ENCODE measurements at places on chromosomes 3 and 15. TPM values are rescaled to one million over a fixed set of nuclear protein-coding genes. Genes with fewer than 3 reads are reported as not detected.

Gene TM2D3
- total RNA-seq = 57.9 TPM

DNA sequence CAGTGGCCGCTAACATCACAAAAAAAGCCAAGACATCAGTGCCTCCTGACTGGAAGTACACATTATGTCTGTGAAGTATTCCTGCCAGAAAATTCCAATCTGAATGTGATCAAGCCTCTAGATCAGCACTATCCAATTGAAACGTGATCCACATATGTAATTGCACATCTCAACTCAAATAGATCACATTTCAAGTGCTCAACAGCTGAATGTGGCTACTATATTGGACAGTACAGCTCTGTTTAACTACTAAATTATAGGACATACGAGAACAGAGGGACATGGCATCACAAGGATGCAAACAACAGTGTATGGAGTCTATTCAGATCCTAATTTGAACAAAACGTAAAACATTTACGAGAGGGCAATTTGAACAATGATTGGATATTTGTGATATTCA lies 542 bp upstream of the UBAP1L start:
- no peaks in the 10 kb centered on the region for H3K27me3 ChIP-seq
- H3K4me1 ChIP-seq = no peaks in the 10 kb centered on the region
- H3K4me3 ChIP-seq = no peak overlapping the region
- H3K36me3 ChIP-seq = no peaks in the 10 kb centered on the region

Gene OR5K2
- not detected for total RNA-seq

DNA sequence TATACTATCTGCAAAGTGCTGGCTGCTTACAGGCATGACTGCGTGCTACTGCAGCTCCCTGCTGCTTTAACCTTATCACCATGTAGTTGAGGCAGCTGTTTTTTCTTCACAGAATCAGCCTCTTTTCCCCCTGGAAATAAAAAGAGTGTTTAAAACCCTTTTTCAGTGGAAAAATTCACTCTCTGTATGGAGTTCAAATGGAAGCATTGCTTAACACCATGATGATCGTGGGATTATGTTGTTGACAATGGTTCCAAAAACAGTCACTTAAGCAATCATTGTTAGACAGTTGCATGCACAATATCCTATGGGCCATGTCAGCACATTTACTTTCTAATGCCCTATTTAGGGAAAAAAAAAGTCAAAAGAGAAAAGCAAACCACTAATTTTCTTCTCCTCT lies 536.4 kb downstream of the UNC13C start:
- no peak overlapping the region for H3K4me3 ChIP-seq
- no peak for DNase-seq
- H3K27me3 ChIP-seq = no peaks in the 10 kb centered on the region
- no peak overlapping the region for H3K27ac ChIP-seq
- peaks cover 18% of the 10 kb centered on the region for H3K4me1 ChIP-seq

Gene SST
- total RNA-seq = 39.2 TPM

GRCh38 chr3:69784954-69785514 lies 45.8 kb downstream of the MITF start:
- no peak overlapping the region for H3K27ac ChIP-seq
- no peaks in the 10 kb centered on the region for H3K27me3 ChIP-seq
- DNase-seq = peak; percentile 90
- H3K36me3 ChIP-seq = no peaks in the 10 kb centered on the region
- H3K4me3 ChIP-seq = no peak overlapping the region

DNA sequence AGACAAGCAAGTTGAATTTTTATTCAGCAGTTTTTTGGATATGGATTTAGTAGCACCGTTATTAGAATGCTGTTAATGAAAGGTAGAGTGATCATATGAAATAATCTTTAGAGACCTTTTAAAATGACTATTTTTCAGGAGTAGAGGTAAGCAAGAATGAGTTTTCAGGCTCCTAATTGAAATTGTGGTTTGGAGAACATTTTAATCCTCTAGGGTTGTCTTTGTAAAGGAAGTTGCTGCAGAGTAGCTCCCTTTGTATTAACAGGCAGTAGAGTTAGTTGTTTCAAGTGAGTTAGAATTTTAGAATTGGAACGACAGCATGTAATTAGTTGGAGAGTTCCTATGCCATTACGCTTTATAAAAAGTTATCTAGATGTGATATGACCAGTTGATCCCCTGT lies 27.2 kb upstream of the EDEM1 start:
- DNase-seq = no peak
- no peaks in the 10 kb centered on the region for H3K36me3 ChIP-seq
- no peak overlapping the region for H3K27ac ChIP-seq
- no peak overlapping the region for H3K4me3 ChIP-seq
- no peaks in the 10 kb centered on the region for H3K27me3 ChIP-seq
- H3K4me1 ChIP-seq = peaks cover 22% of the 10 kb centered on the region

GRCh38 chr15:25969886-25970285 lies 106.8 kb upstream of the ATP10A start:
- H3K36me3 ChIP-seq = no peaks in the 10 kb centered on the region
- H3K4me1 ChIP-seq = no peaks in the 10 kb centered on the region
- DNase-seq = no peak
- no peak overlapping the region for H3K27ac ChIP-seq
- H3K27me3 ChIP-seq = no peaks in the 10 kb centered on the region
- no peak overlapping the region for H3K4me3 ChIP-seq

Gene ITIH1
- 1.3 TPM for total RNA-seq

- no peak for DNase-seq
- no peak overlapping the region for H3K27ac ChIP-seq
- H3K4me3 ChIP-seq = no peak overlapping the region
- H3K4me1 ChIP-seq = no peaks in the 10 kb centered on the region
- H3K36me3 ChIP-seq = no peaks in the 10 kb centered on the region
Measured at GRCh38 chr3:39318301-39318700, 11.2 kb upstream of the CCR8 start.

GRCh38 chr3:133246119-133246518 lies 153.7 kb upstream of the BFSP2 start:
- H3K4me1 ChIP-seq = no peaks in the 10 kb centered on the region
- H3K4me3 ChIP-seq = no peak overlapping the region
- H3K36me3 ChIP-seq = no peaks in the 10 kb centered on the region

Gene MUC20
- total RNA-seq = 8.9 TPM

Gene IL5RA
- not detected for total RNA-seq

Gene RFX7
- 21.7 TPM for total RNA-seq

Gene KBTBD13
- not detected for total RNA-seq

DNA sequence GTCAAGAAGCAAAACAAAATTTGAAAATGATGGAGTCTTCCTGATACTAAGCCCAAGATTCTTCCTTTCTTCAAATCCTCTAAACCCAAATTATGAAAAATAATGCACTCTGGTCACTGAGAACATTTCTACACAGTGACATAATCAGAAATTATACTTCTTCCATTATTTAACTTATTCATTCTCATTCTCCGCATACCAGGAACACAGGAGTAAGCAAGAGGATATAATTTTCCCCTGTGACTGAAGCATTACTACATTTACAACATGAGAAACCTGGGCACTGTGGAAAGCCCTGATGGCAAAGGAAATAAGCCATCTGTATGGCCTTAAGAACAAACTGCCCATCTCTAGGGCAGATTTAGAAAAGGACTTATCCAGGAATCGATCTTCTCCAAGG lies 47.0 kb downstream of the EXD1 start:
- no peaks in the 10 kb centered on the region for H3K36me3 ChIP-seq
- no peak overlapping the region for H3K4me3 ChIP-seq
- H3K27ac ChIP-seq = no peak overlapping the region

Gene LEO1
- total RNA-seq = 15.2 TPM

Gene IMPG2
- 1.3 TPM for total RNA-seq

GRCh38 chr15:67884514-67885174 lies 44.8 kb upstream of the RNU6-1 start:
- H3K27me3 ChIP-seq = no peaks in the 10 kb centered on the region
- H3K4me1 ChIP-seq = peaks cover 20% of the 10 kb centered on the region
- peak; percentile 87 for DNase-seq
- H3K27ac ChIP-seq = peak overlapping the region; percentile 82
- no peaks in the 10 kb centered on the region for H3K36me3 ChIP-seq
- peak overlapping the region; percentile 6 for H3K4me3 ChIP-seq

GRCh38 chr3:42800251-42800650 lies 4.0 kb downstream of the HIGD1A start:
- H3K4me3 ChIP-seq = no peak overlapping the region
- no peaks in the 10 kb centered on the region for H3K27me3 ChIP-seq
- no peaks in the 10 kb centered on the region for H3K36me3 ChIP-seq
- no peak for DNase-seq
- peaks cover 43% of the 10 kb centered on the region for H3K4me1 ChIP-seq

DNA sequence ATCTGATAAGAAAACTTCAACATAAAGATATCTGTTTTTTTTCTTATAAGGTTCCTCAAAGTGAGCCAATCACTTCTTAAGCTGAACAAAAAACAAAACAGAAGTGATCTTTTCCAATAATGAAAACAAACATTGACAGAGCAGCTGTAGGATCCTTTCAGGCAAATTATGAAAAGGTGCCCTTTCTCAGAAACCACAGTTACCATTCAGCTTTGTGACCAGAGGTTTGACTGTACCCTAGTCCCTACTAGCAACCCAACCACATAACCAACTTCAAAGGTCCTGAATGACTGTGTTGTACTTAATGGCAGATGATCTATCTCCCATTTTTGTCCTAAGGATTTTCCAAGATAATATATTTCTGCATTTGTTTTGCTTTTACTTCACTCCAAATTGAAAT lies 39.4 kb upstream of the CCR2 start:
- H3K4me1 ChIP-seq = no peaks in the 10 kb centered on the region
- no peaks in the 10 kb centered on the region for H3K27me3 ChIP-seq
- no peak for DNase-seq

Gene EIF4A2
- total RNA-seq = 774 TPM

GRCh38 chr3:147699175-147699838 lies 290.1 kb downstream of the ZIC1 start:
- no peak for DNase-seq
- H3K4me3 ChIP-seq = no peak overlapping the region
- peaks cover 5% of the 10 kb centered on the region for H3K4me1 ChIP-seq
- no peaks in the 10 kb centered on the region for H3K27me3 ChIP-seq
- no peak overlapping the region for H3K27ac ChIP-seq
- no peaks in the 10 kb centered on the region for H3K36me3 ChIP-seq

DNA sequence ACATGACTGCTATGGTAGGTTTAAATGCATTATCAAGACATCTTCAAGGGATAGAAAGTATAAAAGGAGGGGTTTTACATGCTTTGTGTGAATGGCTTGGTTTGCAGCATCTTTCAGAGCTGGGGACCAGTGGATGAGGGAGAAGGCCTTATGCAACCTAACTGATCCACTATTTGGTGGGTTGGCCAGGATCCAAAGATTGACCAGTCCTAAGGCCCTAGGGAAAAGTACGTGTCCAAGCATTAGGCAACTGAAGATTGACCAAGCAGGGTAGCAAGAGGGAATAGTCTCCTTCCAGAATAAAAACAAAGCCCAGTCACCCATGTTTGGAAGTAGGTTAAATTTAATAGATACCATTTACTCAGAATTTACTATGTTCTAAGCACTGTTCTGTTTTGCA lies 509.3 kb downstream of the EPHB1 start:
- H3K4me3 ChIP-seq = no peak overlapping the region
- no peaks in the 10 kb centered on the region for H3K4me1 ChIP-seq
- no peak overlapping the region for H3K27ac ChIP-seq
- H3K36me3 ChIP-seq = no peaks in the 10 kb centered on the region

- no peak overlapping the region for H3K27ac ChIP-seq
- no peak overlapping the region for H3K4me3 ChIP-seq
- DNase-seq = no peak
- H3K4me1 ChIP-seq = no peaks in the 10 kb centered on the region
Measured at GRCh38 chr3:113295463-113295862, 84.1 kb downstream of the BOC start.

Gene GPR156
- total RNA-seq = 1.1 TPM

GRCh38 chr15:44812029-44812517 lies 75.7 kb downstream of the TRIM69 start:
- no peaks in the 10 kb centered on the region for H3K4me1 ChIP-seq
- no peak for DNase-seq
- no peak overlapping the region for H3K4me3 ChIP-seq
- peaks cover 4% of the 10 kb centered on the region for H3K27me3 ChIP-seq

DNA sequence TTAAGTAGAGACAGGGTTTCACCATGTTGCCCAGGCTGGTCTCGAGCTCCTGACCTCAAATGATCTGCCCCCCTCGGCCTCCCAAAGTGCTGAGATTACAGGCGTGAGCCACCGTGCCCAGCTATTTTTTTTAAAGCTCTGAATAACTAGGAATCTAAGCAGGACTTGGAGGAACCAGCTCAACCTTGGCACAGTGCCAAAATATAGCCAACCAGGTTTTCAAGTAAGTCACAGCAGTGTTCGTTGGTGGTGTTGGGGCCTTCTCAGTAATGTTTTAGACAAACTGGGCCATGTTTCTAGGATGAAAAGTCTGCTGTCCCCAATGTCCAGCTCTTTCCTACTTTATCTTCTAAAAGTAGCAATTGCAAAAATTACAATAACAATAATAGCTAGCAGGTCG lies 6.4 kb upstream of the ADAM10 start:
- no peak overlapping the region for H3K27ac ChIP-seq
- DNase-seq = no peak
- no peaks in the 10 kb centered on the region for H3K36me3 ChIP-seq
- no peaks in the 10 kb centered on the region for H3K27me3 ChIP-seq
- no peak overlapping the region for H3K4me3 ChIP-seq
- H3K4me1 ChIP-seq = no peaks in the 10 kb centered on the region

GRCh38 chr15:51677452-51677851 lies 3.9 kb upstream of the SCG3 start:
- peaks cover 7% of the 10 kb centered on the region for H3K4me1 ChIP-seq
- no peaks in the 10 kb centered on the region for H3K36me3 ChIP-seq
- no peak overlapping the region for H3K27ac ChIP-seq
- peaks cover 10% of the 10 kb centered on the region for H3K27me3 ChIP-seq
- DNase-seq = no peak

- H3K27me3 ChIP-seq = no peaks in the 10 kb centered on the region
- H3K4me3 ChIP-seq = no peak overlapping the region
- H3K4me1 ChIP-seq = no peaks in the 10 kb centered on the region
- H3K27ac ChIP-seq = no peak overlapping the region
Measured at GRCh38 chr15:87575896-87576473, 680.6 kb downstream of the NTRK3 start.

GRCh38 chr15:83581381-83581780 lies 72.5 kb upstream of the ADAMTSL3 start:
- no peaks in the 10 kb centered on the region for H3K4me1 ChIP-seq
- H3K27me3 ChIP-seq = no peaks in the 10 kb centered on the region
- H3K36me3 ChIP-seq = no peaks in the 10 kb centered on the region
- H3K27ac ChIP-seq = no peak overlapping the region
- no peak for DNase-seq

Gene INSYN1
- 3.6 TPM for total RNA-seq

DNA sequence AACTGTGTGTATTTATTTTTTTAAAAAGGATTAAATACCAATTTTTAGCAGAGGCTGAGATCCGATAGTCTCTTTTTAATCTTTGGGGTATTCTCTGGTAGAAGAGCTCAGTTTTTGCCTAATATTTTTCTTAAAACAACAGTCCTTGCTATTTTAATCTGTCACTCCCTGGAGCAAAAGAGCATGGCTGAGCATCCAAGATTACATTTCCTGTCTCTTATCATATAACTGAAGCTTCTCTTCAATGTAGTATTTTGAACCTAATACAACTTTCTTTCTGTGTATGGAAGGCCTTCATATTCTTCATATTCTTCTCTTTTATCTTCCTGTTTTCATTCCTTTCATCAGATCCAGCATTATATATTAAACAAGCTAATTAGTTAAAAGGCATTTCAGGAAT lies 293.7 kb downstream of the NSUN3 start:
- H3K27ac ChIP-seq = no peak overlapping the region
- no peak for DNase-seq
- H3K4me3 ChIP-seq = no peak overlapping the region
- no peaks in the 10 kb centered on the region for H3K27me3 ChIP-seq
- no peaks in the 10 kb centered on the region for H3K36me3 ChIP-seq

Gene WDR72
- total RNA-seq = not detected

Gene FES
- 45.0 TPM for total RNA-seq

- no peak overlapping the region for H3K4me3 ChIP-seq
- peak overlapping the region; percentile 62 for H3K27ac ChIP-seq
- no peaks in the 10 kb centered on the region for H3K27me3 ChIP-seq
- H3K4me1 ChIP-seq = peaks cover 30% of the 10 kb centered on the region
Measured at GRCh38 chr3:52845691-52846431, 11.0 kb upstream of the MUSTN1 start.
